RKO (cell line): ENCODE measurements at places on chromosomes 7 and 10.

GRCh38 chr10:62248465-62248864, 20.2 kb downstream of the RTKN2 start:
- DNase-seq, result peak; percentile 35

DNA sequence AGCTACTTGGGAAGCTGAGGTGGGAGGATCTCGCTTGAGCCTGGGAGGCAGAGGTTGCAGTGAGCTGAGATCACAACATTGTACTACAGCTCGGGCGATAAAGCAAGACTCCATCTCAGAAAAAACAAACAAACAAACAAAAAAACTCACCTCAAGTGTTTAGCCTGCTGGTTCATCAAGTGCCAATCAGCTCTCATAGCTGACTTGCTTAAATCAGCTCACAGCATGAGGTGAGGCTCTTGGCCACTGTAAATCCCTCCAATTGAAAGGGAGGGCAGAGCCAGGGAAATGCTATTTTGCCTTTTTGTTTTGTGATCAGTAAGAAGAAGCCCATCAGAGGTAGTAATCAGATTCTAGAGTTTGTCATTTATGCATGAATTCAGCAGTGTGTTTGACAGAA, 112.3 kb downstream of the RAB11FIP2 start:
- DNase-seq, result no peak

GRCh38 chr7:81705206-81705605, 64.6 kb downstream of the HGF start:
- DNase-seq, result peak; percentile 94

DNA sequence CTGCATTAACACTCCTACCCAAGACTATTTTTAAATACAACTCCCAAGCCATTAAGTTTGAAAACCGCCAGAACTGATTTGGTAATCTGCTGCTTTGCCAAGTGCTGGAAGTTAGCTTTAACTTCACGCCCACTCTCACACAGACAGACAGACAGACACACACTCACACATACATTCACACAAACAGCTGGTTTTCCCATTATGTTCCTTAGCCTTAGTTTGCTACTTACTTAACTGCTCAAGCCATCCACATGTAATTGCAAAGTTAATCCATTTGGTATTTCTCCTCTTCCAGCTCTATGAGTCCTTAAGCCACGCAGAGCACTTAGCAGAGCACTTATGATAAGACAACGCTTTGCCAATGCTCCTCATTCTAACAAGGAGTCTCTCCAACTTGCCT, 8.3 kb downstream of the COBL start:
- DNase-seq, result no peak

DNA sequence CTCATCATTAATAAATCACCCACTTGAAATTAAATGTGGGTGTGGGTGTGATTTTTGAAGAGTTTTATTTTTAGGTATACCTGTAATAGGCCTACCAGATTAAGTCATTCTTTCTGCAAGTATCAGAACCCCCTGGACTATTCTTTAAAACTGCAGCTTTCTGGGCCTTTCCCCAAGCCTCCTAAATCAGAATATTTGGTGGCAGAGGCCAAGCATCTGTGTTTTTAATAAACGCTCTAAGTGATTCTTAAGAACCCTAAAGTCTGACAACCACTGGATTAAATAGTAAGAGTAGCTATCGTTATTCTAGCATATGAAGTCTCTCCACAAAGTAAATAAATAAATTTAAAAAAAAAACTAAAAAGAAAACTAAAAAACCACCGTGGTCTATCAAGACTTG, 703.0 kb upstream of the NRP1 start:
- no peak for DNase-seq

GRCh38 chr10:24556750-24557742, 166.6 kb downstream of the ARHGAP21 start:
- DNase-seq, result peak; percentile 85

DNA sequence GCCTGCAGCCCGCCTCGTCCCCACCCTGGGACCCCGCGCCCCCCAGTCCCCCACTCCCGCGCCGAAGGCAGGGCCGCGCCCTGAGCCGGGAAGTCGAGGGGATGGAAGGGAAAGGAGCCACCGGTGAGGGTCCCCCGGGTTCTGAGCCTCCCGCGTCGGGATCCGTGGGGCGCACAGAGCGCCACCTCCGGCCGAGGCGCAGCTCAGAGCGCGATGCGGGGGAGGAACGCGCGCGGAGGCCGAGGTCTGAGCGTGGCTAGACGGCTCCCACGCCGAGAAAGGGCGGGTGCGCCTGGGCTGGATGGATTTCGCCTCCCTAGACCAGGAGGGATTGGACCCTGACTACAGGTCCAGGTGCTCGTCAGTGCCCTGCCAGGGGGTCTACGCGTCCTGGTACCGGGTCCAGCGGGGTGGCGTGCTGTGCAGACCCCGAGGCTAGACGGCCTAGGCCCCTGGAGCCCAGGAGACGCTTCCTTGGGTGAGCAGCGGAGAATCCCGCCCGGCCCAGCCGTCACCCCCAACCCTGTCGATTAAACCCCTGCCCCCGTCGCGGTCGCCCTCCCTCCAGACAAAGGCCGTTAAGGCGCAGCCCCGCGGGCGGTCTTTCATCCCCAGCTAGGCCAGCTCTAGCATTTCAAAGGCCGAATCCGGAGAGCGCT, 986 bp upstream of the PDGFA start:
- no peak for DNase-seq

- no peak for DNase-seq
Observed at GRCh38 chr7:120344276-120344675, 71.3 kb downstream of the KCND2 start.

DNA sequence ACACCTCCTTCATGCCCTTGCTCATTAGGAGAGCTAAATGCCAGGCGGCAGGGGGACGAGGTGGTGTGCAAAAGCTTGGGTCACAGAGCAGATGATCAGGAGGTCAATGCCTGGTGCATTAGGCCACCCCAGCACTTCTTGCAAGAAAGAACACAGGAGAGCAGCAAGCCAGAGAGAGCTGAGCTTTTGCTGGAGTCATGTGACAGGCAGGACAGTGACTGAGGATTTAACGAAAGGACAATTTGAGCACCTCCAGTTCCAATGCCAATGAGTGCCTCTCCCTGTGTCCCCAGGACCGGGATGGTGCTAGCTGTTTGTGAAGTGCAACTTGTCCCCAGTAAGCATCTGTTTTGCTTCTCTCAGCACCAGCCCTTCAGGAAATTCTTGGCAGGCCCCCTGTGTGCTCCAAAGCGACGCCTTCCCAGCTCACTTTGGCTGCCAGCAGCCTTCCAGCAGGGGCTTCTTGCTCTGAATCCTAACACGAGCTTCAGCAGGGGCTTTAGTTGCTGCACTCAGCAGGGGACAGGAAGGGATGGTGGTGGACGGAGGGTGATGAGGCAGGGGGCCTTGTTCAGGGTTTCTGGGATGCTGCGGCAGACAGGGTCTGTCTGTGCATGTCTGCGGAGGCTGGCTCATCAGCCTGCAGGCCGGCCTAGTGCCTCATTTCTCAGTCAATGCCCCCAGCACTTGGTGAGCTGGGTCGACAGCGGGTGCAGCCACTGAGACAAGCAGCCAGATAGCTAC, 368.1 kb downstream of the RPS24 start:
- no peak for DNase-seq

DNA sequence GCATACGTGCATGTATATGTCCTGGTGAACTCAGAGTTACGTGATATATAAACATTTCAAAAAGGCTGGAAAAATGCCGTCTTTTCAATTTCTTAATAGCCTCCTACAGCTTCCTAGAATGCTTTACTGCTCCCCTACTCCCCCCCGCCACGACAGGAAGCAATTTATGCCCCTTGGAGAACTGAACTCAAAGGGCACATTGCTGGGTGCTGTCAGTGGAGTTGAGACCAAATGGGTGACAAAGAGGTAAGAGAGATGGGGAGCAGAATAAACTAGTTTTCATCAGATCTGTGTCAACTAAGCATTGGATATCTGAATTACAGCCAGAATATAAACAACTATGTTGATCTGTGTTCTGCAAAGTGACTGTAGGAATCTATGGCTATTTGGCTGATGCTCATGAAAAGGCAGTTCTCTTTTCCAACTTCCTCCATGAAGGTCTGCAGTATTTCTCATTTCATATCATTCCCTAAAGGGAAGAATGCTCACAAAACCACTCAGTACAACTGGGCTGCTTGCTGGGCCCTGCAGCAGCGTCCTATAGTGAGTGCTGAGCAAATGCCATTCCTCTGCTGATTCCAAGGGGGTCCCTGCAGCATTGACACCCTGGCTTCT, 171.3 kb upstream of the HPS1 start:
- no peak for DNase-seq

DNA sequence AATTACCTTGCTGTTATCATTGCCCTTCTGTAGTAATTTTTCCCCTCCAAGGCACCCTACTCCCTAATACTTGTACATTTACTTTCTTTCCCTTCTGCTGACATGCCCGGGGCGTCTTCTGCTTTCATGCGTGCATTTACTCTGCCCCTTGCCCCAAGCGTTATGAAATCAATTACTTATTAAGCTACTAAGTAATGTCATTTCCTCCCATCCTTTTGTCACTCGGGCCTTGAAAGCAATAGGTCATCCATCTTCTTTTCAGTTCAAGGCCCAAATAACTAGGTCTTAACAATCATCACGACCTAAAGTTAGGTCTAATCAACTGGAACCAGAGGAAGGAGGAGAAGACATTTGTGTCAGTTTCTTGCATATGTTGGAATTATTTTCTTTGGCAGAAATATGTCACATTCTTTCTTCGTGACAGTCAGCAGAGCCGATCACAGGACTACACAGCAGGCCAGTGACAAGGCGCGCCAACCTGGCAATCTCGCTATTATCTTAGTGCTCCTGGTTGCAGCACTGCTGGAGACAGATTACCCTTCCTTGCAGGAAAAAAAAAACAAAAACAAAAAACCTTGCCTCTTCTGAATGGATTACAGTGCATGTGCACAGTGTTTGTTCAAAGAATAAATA, 179.2 kb downstream of the RELN start:
- no peak for DNase-seq

DNA sequence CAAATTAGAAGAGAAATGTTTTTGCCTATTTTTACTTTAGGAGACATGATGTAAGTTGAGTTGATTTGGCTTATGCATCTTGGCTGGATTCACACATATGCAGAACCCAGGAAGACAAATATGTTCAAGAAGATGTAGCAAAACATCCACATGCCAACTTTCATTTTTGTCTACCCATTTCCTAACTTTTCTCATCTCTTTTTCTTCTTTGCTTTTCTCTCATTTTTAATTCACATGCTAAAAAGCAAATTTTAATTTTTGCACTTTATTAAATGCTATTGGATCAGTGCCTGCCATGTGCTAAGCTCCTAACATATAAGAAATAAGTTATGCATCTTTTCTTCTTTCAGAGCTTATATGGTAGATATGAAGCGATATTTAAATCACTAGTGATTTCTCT, 143.7 kb upstream of the GRM3 start:
- DNase-seq, result no peak

DNA sequence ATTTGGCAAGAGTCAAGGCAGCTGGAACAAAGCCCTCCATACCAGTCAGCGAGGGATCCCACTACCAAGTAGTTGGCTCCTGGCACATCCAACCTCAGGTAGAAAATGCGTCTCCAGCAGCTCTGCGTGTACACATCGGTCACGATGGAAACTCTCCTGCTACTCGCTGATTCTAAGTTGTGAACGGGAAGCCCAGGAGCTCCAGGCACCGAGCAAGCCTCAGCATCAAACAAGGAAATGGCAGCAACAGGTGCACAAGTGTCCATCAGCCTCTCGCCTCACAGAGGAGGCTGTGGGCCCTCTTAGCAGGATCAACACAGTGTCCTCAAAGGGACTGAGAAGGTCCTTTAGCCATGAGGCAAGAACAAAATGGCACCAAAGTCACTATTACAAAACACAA, 127.0 kb downstream of the TCERG1L start:
- DNase-seq, result no peak

DNA sequence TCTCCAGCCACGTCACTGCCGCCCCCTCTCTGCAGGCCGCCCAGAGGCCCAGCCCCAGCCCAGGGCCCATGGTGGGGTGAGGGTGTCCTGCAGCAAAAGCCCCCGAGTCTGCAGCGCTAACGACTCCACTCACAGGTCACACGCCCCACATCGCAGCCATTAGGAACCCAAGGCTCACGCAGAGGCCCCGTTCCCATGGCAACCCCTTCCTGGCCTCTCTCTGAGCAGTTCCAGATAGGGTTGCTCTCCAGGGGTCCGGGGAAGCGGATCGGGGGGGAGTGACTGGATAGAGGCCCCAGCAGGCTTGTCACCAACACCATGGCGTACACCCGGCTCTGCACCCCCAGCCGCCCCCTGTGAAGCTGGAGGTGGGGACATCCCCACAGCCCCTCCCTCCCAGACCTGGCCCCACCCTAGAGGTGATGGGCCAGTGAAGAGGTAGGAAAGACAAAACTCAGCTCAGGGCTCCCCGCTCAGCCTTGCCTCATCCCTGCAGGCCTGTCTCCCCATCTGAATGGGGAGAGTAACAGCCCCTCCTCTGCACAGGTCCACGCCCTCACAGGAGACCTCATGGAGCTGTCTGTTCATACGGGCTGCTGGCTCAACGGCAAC, 41.2 kb downstream of the TNRC18 start:
- DNase-seq, result no peak

DNA sequence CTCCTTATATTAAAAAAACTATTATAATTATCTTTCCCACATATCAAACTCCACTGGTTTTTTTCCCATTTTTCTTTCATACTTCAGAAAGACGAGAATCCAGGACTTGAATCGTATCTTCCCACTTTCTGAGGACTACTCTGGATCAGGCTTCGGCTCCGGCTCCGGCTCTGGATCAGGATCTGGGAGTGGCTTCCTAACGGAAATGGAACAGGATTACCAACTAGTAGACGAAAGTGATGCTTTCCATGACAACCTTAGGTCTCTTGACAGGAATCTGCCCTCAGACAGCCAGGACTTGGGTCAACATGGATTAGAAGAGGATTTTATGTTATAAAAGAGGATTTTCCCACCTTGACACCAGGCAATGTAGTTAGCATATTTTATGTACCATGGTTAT, 15.9 kb downstream of the SRGN start:
- DNase-seq, result no peak

GRCh38 chr10:25933653-25934608, at the start of gene MYO3A:
Gene MYO3A (plus strand): TSS chr10:25934229. CDS start chr10:25952111, 17,882 bp downstream.
- no peak for DNase-seq

GRCh38 chr7:2542916-2543871, 12.1 kb downstream of the BRAT1 start:
- no peak for DNase-seq

GRCh38 chr7:78594156-78594555, 795.6 kb downstream of the PHTF2 start:
- DNase-seq, result no peak

- no peak for DNase-seq
Observed at GRCh38 chr10:114684084-114684821, 26.2 kb upstream of the ABLIM1 start.

GRCh38 chr10:49381111-49381900, 14.6 kb downstream of the DRGX start:
- no peak for DNase-seq

- no peak for DNase-seq
Observed at GRCh38 chr7:118252087-118252486, 27.6 kb downstream of the ANKRD7 start.
